IPS DF 6.9 (cell line): ENCODE measurements at places on chromosomes 4 and X.

- H3K27ac ChIP-seq: no peak overlapping the region
- H3K36me3 ChIP-seq: no peaks in the 10 kb centered on the region
- DNase-seq: no peak
- H3K4me3 ChIP-seq: no peak overlapping the region
- H3K4me1 ChIP-seq: no peaks in the 10 kb centered on the region
- H3K27me3 ChIP-seq: no peaks in the 10 kb centered on the region
These were observed 1103.1 kb upstream of the TENM3 start for GRCh38 chr4:181140037-181140603.

DNA sequence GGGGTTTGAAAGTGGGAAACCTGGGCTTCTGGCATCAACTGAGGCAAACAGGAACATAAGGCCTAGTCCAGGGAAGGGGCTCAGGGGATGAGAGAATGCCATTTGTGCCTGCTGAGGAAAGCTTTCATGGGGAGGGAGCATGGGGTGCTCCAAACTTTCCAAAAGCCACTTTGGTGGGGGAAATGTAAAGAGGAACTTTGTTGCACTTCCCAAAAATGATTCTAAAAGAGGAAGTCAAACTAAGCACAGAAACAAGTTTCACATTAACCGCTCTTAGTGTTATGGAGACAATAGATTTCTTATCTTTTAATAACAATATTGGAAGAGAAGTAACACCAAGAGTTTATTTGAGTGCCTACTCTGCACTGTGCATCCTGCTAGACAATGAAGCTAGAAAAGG, 32.3 kb downstream of the GAB3 start:
- H3K27me3 ChIP-seq: no peaks in the 10 kb centered on the region
- no peak overlapping the region for H3K27ac ChIP-seq
- H3K4me3 ChIP-seq: no peak overlapping the region
- H3K36me3 ChIP-seq: no peaks in the 10 kb centered on the region
- no peak for DNase-seq

- no peaks in the 10 kb centered on the region for H3K27me3 ChIP-seq
- no peak for DNase-seq
- no peak overlapping the region for H3K27ac ChIP-seq
- H3K4me3 ChIP-seq: no peak overlapping the region
- no peaks in the 10 kb centered on the region for H3K4me1 ChIP-seq
These were observed 269.0 kb upstream of the CXXC4 start for GRCh38 chr4:104763554-104764222.

GRCh38 chr4:168761066-168761465, 249.0 kb downstream of the CBR4 start:
- no peaks in the 10 kb centered on the region for H3K36me3 ChIP-seq
- no peaks in the 10 kb centered on the region for H3K4me1 ChIP-seq
- DNase-seq: no peak
- H3K27ac ChIP-seq: no peak overlapping the region
- no peaks in the 10 kb centered on the region for H3K27me3 ChIP-seq
- no peak overlapping the region for H3K4me3 ChIP-seq

DNA sequence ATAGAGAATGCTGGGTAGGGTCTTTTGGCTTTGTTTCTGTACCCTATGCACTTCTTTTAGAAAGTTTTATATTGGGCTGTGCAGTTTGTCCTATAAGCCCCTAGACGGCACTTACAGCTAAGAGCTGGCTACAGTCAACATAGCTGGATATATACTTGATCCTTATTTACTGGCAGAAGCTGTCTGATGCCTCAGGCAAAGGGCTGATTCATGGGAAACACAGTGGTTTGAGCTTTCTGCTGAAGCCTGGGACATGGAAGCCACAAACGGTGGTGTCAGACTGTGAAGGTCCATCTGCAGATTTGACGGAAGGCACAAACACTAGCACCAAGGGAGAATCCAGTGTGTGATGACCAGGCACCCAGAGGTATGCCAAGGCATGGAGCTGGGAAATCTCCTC, 608.4 kb downstream of the ANKRD50 start:
- H3K27ac ChIP-seq: no peak overlapping the region
- no peak overlapping the region for H3K4me3 ChIP-seq
- no peaks in the 10 kb centered on the region for H3K36me3 ChIP-seq
- DNase-seq: no peak
- no peaks in the 10 kb centered on the region for H3K4me1 ChIP-seq

DNA sequence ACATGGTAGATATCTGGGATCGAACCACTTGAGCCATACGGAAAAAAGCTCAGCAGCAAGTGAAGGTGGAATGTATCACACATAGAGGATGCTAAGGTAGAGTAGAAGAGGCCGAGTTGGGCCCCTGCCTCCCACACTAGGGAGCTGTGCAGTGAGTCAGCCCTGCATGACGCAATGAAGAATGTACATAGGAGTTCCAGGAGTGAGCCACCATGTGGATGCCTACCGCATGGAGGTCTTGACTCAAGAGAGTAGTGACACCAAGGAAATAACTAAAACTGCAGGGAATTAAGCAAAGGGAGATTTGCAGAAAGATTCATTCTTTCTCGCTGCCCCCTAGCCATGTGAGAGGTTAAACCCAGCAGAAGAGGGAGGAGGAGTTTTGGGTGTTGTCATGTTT, 389.6 kb upstream of the IGFBP7 start:
- no peak overlapping the region for H3K27ac ChIP-seq
- H3K36me3 ChIP-seq: no peaks in the 10 kb centered on the region
- no peak for DNase-seq

DNA sequence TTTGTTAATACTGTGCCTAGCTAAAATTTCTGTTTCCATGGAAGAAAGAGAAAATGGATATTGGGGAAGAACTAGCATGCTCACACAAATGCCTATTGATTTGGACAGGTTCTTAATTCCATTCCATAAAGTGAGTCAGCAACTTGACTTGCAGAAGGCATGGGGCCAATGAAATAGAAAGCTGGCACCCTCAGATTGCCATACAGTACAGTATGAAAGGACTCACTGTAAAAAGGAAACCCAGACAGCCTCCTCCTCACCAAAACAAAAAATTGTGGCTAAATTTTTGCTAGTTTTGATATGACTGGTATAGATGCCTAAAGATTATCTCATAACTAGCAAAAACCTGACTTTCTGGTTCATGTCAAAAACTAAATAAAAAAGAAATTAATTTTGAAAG, 11.2 kb upstream of the TAB3 start:
- H3K27ac ChIP-seq: no peak overlapping the region
- H3K4me1 ChIP-seq: no peaks in the 10 kb centered on the region
- H3K27me3 ChIP-seq: no peaks in the 10 kb centered on the region
- no peak for DNase-seq
- no peak overlapping the region for H3K4me3 ChIP-seq
